ENCODE measurements at places on chromosomes 13 and 19.

DNA sequence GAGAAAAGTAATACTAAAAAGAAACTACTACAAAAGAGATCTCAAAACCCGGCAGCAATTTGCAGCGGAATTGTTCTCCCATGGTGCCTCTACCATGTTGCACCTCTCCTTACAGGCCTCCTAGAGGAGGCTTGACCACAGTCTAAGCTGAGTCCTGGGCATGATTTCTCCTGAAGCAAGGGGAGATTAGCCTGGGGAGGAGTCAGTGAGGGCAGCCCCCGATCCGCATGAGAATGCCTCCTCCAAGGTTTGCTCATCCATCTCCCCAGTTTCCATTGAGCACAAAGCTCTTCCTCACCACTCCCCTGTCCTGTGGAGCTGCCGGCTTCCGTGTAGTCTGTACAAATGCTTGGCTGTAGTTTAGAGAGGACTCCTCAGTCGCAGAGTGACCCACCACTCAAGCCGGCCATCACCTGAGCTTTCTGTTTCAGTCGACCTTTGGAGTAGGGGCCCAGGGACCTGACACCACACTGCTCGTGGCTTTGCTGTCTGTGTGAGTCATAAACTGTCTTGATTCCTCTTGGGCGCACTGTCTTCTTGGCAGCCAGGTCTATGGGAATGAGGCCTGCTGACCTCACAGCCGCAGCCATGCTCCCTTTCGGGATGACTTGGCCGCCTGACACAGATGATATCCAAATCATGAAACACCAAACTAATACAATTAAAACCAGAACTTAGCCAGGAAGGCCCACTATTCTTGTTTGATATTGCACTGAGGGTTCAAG, 72.3 kb downstream of the C1QTNF9 start:
- DNase-seq: no peak

DNA sequence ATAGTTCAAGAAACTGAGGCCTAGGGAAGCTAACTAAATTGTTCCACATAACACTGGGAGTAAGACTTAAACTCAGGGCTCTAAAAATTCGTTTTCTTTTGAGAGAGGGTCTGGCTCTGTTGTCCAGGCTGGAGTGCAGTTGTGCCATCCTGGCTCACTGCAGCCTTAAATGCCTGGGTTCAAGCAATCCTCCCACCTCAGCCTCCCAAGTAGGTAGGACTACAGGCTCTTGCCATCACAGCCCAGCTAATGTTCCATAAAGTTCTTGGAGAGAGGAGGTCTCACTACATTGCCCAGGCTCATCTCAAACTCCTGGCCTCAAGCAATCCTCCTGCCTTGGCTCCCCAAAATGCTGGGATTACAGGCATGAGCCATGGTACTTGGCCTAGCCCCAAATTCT, 10.7 kb downstream of the ZMYM5 start:
- DNase-seq: no peak

- no peak for DNase-seq
These were observed 158.0 kb downstream of the TM9SF2 start for GRCh38 chr13:99659226-99659625.

- DNase-seq: no peak
These were observed 1150.2 kb upstream of the PCDH9 start for GRCh38 chr13:68380041-68380973.

DNA sequence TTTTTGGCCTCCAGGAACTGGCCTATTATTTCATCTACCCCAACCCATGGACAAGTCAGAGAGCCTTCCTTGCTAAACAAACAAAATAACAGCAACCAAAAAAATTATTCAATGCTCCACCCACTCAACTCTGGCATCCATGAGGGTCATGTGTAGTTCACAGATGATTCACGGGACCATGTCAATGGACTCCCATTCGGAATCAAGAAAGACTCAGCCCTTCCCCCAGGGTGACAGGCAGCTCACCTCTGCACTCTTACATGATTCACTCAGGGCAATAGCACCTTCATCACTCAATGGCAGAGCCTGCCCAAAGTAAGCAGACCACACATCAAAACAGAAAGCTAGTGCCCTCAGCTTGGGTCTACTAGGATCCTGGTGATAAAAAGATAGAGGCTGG, 14.3 kb upstream of the SCEL start:
- no peak for DNase-seq

DNA sequence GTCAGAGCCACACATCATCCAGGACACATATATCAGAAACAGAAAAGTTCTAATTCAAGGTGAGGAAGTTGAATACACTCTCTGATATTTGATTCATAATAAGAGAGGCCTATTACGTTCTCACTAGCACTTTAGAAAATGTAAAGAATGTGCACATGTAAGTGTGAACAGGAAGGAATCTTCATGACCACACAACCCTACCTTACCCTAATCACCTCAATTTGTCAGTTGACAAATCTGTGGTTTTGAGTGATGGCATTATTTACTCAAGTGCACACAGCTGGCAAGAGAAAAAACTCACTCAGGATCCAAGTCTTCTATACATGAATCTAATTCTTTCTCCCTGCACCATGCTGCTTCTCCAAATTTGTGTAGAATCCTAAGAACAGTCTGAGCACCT, 445.8 kb downstream of the SUCLA2 start:
- no peak for DNase-seq

DNA sequence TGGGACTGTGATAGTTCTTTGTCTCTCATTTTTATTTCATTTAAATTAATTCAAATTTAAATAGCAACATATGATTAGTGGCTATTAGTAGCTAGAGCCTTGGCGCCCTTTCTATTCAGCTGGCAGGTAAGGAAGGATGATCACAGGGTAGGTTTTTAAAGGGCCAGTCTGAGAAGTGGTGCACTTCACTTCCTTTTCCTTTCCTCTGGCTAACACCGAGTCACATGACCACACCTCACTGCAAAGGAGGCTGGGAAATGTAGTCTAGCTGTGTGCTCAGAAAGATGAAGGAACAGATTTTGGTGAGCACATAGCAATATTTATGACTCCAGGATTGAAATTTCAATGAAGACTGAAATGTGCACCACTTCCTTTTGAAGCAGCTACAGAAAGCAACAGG, 128.7 kb downstream of the TSHZ3 start:
- DNase-seq: peak; percentile 6

GRCh38 chr13:110137680-110138009, 169.3 kb downstream of the COL4A1 start:
- DNase-seq: no peak

GRCh38 chr19:50233308-50233910, 30.0 kb downstream of the MYH14 start:
- DNase-seq: no peak

GRCh38 chr19:43300876-43301765, 31.8 kb upstream of the PSG9 start:
- DNase-seq: no peak
